EL (cell line): ENCODE measurements at places on chromosomes 7 and 10.

- no peak for DNase-seq
Measured at GRCh38 chr7:131045526-131045925, 282.1 kb upstream of the MKLN1 start.

- DNase-seq, result no peak
Measured at GRCh38 chr7:99305473-99306260, 20.0 kb upstream of the ARPC1A start.

GRCh38 chr7:112410092-112410491, 40.2 kb upstream of the IFRD1 start:
- DNase-seq, result no peak

DNA sequence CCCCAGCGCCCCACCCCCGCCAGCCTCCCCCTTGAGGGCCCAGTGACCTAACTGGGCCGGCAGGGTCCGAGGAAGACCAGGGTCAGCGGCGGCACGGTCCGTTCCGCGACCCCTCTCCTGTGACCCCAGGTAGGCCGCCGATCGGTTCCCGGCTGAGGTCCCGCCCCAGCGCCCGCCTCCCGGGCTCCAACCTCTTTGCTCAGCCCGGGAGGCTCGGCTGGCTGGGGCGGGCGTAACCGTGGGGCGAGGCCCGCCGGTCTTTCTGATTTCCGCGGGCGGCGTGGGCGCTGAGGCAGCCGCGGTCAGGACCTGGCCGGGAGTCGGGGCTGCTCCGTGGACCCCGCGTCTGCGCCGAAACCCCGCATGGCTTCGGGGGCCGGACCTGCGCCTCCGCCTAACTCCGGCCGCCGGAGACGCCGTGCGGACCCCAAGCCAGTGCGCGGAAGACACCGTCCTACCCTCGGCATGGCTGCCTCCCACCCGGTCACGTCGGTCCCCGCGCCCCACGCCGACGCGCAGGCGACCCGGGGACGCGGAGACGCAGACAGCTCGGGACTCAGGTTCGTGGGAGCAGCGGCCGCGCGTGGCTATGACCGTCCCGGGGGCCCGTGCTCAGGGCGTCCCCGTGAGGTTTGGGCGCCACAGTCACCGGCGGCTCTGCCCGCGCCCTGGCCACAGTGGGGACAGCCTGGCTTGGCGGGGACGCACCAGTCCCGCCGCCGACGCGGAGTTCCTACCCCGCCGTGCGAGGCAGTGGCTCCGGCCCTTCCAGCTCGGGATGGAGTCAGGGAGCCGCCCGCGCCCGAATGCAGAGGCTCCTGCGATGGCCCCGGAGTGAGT, 1.0 kb upstream of the VENTX start:
- DNase-seq, result no peak

GRCh38 chr10:4151466-4151865, 366.5 kb upstream of the KLF6 start:
- no peak for DNase-seq

DNA sequence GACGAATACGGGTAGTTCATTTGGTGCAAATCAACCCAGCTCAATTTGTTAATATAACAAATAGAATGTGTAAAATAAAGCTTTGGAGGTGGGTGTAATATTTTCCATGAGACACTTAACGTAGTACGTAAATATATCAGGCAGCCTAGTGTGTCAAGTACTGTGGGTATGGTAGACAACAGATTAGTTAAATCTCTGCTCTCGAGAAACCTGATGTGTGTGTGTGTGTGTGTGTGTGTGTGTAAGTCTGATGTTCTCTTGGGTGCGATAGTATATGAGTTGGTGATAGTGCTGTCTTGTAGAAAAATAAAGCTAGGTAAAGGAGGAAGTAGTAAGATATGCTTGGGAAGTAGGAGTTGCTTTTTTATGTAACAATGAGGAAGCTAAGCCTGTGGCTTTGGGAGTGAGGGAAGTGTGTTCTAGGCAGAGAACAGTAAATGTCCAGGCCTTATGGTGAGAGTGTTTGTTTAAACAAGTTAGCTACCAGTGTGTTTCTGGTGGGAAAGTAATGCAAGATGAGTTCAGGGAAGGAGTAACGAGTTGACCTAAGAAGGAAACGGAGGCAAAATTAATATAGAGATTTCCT, 26.1 kb downstream of the WAC start:
- no peak for DNase-seq

- DNase-seq, result no peak
Measured at GRCh38 chr7:77157446-77157845, 35.0 kb downstream of the CCDC146 start.

DNA sequence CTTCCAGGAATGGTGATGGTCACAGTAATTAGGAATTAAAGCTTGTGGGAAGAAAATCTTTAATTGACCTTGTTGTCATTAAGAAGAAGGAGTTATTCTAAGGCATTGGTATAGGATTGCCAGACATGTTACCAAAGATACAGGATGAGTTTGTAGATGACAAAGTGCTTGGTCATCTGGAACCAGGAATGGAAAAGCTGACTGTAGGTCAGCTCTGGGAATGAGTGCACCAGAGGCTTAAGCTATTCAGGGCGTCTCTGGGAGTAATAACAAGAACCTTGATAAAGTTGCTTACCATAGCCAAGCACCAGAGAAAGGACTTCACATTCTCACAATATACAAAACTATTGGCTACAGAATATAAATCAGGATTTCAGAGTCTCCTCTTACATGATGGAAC, 89.0 kb downstream of the PHTF2 start:
- peak; percentile 70 for DNase-seq

- peak; percentile 91 for DNase-seq
Measured at GRCh38 chr10:80154978-80155695, 22.6 kb downstream of the PLAC9 start.

DNA sequence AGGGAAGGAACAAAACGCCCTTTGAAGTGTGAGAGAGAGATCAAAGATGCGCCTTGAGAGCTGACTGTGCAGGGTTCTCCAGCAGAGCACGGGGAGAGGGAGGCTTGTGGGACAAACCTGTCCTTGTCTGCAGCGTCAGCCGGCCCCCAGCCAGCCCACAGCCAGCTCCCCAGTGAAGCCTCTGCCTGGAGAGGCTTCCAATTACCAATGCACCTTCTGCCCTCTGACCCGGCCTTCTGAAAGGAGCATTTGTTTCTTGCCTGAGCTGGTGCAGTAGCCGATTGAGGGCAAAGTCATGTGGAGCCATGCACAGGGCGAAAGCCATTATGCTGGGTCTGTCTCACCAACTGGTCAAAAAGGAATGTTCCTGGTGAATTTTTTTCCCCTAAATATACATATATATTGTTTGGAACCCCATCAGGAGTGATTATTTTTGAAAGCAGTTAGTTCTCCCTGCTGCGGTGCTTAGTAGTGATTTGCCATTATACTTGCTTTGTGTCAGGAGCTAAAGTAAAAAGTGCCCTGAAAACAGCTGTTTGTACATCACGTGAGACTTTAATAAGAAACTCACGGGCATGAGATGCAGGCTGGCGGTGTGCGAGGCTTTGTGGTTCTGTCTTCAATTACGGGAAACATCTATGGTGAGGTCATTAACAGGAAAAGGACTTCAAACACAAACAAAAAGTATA, 268.6 kb downstream of the KLF6 start:
- no peak for DNase-seq
